A549 treated with ZK216348 at 1 μM for 4 hours (cell line): ENCODE measurements at places on chromosomes 16 and 17. TPM values are rescaled to one million over a fixed set of nuclear protein-coding genes. Genes with fewer than 3 reads are reported as not detected.

Gene KRTAP9-4
- total RNA-seq = not detected in 5 replicates

Gene ATP2C2
- total RNA-seq = 0.09 to 0.51 TPM (median 0.19 TPM) in 4 of 5 replicates, not detected in the other

Gene PYDC1
- not detected in 5 replicates for total RNA-seq

Gene ZG16
- not detected in 5 replicates for total RNA-seq

Gene NRN1L
- total RNA-seq = 0.33 TPM in 1 of 5 replicates, not detected in the others

Gene KRT24
- total RNA-seq = not detected in 5 replicates

Gene ACSM3
- total RNA-seq = 2.8 to 6.9 TPM (median 4.1 TPM) in 5 replicates

Gene TPSG1
- total RNA-seq = not detected in 5 replicates

Gene MMP28
- total RNA-seq = 2.7 to 8.4 TPM (median 7.1 TPM) in 5 replicates

Gene SOST
- total RNA-seq = not detected in 5 replicates

Gene TMED6
- total RNA-seq = 0.15 TPM in 1 of 5 replicates, not detected in the others

Gene DNAAF8
- 1.2 to 2.1 TPM (median 1.4 TPM) in 5 replicates for total RNA-seq

Gene SUZ12
- 14.9 to 30.7 TPM (median 25.1 TPM) in 5 replicates for total RNA-seq

Gene PCGF2
- 33.0 to 67.7 TPM (median 64.3 TPM) in 5 replicates for total RNA-seq

Gene GAST
- not detected in 5 replicates for total RNA-seq

Gene MC1R
- total RNA-seq = 4.5 to 7.3 TPM (median 7.1 TPM) in 5 replicates

Gene SEPTIN1
- 1.9 to 2.3 TPM (median 2.2 TPM) in 5 replicates for total RNA-seq

Gene ARL5C
- total RNA-seq = not detected in 5 replicates

Gene MSL1
- 55.9 to 70.2 TPM (median 69.0 TPM) in 5 replicates for total RNA-seq

Gene MEIOB
- total RNA-seq = 1.5 to 2.0 TPM (median 1.5 TPM) in 5 replicates

Gene ALOX12B
- 1.1 to 2.3 TPM (median 1.6 TPM) in 5 replicates for total RNA-seq

Gene CES4A
- 1.4 to 3.0 TPM (median 2.4 TPM) in 5 replicates for total RNA-seq

Gene KRTAP4-6
- not detected in 5 replicates for total RNA-seq

Gene SMIM36
- not detected in 5 replicates for total RNA-seq

Gene RPH3AL
- total RNA-seq = 22.5 to 39.4 TPM (median 30.4 TPM) in 5 replicates

Gene CFAP52
- not detected in 5 replicates for total RNA-seq

Gene SLC12A3
- not detected in 5 replicates for total RNA-seq

Gene GP2
- not detected in 5 replicates for total RNA-seq

Gene CRHR1
- total RNA-seq = 0.14 to 0.75 TPM in 2 of 5 replicates, not detected in the others

Gene KRT25
- not detected in 5 replicates for total RNA-seq

Gene ENDOV
- total RNA-seq = 34.4 to 52.9 TPM (median 49.5 TPM) in 5 replicates

Gene FNDC8
- total RNA-seq = 0.11 TPM in 1 of 5 replicates, not detected in the others

Gene HCRT
- 0.55 TPM in 1 of 5 replicates, not detected in the others for total RNA-seq

Gene FOXN1
- 0.05 to 0.07 TPM in 2 of 5 replicates, not detected in the others for total RNA-seq

Gene MT1G
- not detected in 5 replicates for total RNA-seq
